ENCODE measurements at places on chromosomes 1 and 21.

DNA sequence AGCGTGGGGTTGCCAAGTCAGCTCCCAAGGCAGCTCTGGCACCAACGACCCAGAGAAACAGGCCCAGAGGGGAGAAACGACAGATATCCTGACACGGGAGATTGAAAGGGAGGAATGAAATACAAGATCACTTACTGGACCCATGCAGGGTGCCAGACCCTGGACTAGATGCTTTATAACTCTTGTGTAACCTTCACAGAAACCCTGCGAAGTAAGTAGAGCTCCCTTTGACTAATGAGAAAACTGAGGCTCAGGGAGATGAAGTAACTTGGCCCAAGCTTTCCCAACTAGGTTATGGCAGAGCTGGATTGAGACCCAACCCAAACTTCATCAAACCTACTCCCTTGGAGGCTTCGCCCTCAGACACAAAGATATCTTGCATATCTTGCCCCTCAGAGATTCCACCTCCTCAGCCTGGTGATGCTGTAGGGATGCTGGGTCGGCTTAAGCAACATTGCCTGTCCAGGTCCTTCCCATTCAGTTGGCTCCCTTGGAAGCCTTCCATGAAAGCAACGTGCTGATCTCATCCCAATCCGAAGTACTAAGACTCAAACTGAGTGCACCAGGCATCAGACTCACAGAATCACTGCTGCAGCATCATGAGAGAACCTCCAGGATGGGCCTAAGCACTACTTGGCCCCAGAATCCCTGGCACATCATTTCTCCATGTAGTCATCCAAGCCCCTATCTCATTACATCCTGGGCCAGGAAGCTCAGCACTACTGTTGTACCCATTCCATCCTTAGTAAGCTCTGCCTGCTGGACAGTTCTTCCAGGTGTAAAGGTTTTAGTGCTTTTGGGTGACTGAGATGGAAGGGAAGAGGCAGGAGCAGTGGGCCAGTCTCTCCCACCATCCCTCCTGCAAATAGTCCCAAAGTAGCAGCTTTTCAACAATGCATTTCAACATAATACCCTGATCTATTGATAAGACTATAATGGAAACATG, 1.1 kb upstream of the IGSF9 start:
- no peak for DNase-seq

- DNase-seq, result peak; percentile 45
Measured at GRCh38 chr1:58815069-58815685, 31.3 kb upstream of the JUN start.

DNA sequence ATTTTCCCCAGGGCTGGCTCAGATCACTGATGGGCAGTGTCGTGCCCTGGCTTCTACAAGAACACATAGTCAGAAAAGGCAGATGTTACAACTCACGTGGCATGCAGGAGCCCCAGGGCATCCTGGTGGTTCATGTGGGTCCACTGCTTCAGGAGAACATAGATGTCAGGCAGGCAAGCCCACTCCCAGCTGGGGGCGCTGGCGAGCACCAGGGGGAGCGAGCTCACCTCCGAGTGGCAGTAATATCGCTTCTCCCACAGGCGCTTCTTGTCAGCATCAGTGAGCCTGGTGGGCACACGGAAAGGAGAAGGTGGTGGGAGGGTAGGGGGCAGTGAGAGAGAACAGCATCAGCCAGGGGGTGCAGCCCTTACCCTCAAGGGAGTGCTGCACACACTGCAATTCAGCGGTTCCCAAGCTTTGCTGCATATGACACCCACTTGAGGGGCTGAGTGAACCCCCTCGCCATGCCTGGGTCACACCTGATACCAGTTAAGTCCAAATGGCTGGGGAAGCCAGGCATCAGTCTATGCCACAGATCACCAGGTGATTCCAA, 34.3 kb upstream of the PPP1R15B start:
- no peak for DNase-seq

DNA sequence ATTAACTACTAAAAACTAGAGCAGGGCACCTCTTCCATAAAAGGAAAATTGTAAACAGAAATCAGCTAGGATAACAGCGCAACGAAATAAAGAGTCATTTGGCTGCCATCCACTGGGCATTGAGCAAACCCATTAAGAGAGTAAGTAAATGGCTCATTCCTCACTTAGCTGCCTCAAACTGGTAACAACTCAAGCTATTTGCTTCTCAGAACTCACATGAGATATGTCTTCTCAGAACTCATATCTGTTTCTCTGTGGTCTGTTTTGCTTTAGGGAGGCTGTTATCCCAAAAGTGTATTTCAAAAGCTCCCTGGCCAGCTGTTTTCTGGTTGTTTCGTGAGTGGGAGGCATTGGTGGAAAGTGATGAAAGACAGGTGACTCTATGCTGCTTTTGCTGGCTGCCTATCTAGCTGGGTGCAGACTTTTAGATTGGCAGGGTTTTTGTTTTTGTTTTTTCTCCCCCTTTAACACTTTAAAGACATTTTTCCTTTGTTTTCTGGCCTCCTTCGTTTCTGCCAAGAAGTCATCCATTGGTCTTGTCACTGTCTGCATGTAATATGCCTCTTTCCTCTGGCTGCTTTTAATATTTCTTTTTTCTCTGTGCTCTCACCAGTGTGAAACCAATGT, 269.2 kb upstream of the RGS18 start:
- DNase-seq, result no peak

GRCh38 chr1:178055779-178056471, 38.0 kb upstream of the RASAL2 start:
- DNase-seq, result no peak

DNA sequence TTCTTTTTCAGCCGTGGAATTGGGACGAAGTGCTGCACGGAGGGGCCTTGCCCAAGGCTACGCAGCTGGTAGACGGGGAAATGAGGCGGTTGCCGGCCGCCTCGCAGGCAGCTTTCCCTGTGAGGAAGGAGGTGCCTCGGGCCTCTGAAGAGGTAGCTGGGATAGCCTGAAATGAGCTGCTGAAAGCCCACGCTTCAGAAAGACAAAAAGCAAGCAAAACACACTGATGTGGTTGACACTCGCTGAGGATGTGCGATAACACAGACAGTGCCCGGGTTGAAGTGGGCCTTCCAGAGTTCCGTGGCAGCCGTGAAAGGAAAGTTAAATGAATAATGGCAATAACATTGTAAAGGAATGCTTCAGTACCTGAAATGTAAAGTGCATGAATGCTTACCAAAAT, 47.2 kb downstream of the S1PR1 start:
- DNase-seq, result no peak

Data from cerebellum (tissue), 4 donors.